ENCODE measurements at places on chromosomes 7 and 10.

DNA sequence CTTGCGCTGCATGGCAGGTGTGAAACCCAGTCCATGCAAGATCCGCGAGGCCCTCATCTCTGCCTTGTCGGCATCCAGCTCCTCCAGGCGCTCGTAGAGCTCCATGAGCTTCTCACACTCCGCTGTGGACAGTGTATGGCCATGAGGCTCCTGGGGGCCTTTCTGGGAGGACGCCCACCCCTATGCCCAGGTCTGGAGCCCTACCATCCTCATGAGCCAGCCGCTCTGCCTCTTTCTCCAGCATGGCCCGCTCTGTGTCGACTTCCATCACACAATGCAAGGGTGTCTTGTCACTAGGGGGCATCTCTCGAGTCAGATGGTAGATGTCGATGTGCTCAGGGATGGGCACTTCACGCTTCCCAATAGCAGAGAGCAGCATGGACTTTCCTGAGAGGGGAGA lies 3.3 kb downstream of the ABCF2 start:
- H3K4me1 ChIP-seq: peaks cover 27% of the 10 kb centered on the region
- H3K36me3 ChIP-seq: peaks cover 16% of the 10 kb centered on the region
- H3K4me3 ChIP-seq: no peak overlapping the region
- peak overlapping the region; percentile 57 for H3K27ac ChIP-seq

DNA sequence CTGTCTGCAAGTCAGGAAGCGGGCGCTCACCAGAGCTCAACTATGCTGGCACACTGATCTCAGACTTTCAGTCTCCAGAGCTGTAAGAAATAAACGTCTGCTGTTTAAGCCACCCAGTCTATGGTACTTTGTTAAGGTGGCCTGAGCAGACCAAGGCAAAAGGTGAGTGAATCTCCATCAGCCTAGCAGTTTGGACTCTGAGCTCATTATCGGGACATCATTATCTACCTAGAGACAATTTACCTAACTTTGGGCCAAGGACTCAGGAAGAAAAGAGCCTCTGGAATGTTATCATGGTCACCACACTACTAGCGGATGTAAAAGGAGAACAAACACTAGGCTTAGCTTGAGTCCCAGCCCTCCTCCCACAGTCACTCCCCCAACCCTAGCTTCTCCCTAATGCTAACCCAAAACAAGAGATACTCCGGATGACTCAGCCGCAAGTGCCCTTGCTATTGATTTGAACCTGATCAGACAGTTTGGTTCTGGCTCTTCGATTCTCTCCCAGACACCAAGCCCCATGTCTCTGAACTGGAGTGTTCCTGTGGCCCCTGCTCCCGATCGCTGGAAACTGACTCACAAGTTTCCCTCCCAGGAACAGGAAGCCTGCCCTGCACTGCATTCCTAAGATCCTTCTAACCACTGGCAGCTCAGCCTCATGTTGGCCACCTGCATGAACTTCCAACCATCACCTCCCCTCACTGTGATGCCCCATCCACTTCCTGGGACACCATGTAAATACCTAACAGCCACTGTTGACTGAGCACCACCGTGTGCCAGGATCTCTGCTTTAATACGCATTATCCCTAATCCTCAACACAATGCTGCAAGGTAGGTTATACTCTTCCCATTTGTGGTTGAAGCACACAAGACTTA lies 34.5 kb downstream of the CREB3L2 start:
- peaks cover 26% of the 10 kb centered on the region for H3K4me1 ChIP-seq
- H3K36me3 ChIP-seq: peaks cover 9% of the 10 kb centered on the region
- no peak for DNase-seq
- no peaks in the 10 kb centered on the region for H3K27me3 ChIP-seq
- peak overlapping the region; percentile 8 for H3K27ac ChIP-seq
- no peak overlapping the region for H3K4me3 ChIP-seq

GRCh38 chr10:75910032-75910431 lies 478.6 kb downstream of the LRMDA start:
- H3K4me3 ChIP-seq: no peak overlapping the region
- H3K4me1 ChIP-seq: no peaks in the 10 kb centered on the region
- H3K27me3 ChIP-seq: peaks cover 46% of the 10 kb centered on the region
- no peaks in the 10 kb centered on the region for H3K36me3 ChIP-seq
- H3K27ac ChIP-seq: no peak overlapping the region

DNA sequence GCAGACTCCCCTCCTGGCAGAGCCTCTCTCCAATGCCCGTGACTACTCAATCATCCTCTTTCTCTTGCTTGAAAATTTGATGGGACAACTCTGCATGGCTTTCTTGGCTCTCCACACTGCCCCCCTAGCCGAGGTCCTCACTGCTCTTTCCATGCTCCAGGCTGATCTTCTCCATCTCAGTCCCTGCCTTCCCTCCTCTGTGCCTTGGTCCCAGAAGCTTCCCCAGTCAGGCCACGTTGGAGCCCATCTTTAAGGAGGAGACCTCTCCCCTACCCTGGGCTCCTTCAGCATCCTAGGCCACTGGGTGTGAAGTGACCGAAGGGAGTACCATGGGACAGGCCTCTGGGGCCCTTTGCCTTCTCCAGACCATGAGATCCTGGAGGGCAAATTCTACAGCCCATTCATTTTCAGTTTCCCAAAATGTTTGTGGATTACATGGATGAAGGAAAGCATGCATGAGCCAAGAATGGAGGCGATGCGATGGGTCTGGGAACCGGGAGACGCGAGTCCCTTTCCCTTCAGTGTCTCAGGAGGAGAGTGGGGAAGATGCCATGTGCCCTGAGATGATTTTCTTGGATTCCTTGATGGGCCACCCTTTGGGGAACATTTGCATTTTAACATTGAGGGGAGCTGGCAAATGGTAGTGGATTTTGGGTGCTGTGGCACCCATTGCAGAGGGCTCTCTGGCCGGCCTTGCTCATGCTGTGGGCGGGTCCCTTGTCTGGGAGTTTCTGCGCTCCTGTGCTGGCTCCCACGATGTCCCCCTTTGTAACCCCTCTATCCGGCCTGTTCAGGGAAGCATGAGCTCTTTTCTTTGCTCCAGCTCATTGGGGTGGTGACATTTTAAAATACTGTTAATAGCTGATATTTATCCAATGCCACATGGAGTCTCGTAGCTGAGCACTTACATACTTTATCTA lies 376.6 kb downstream of the RPS24 start:
- peaks cover 19% of the 10 kb centered on the region for H3K27me3 ChIP-seq
- DNase-seq: no peak
- no peak overlapping the region for H3K27ac ChIP-seq
- H3K4me1 ChIP-seq: peaks cover 11% of the 10 kb centered on the region
- H3K4me3 ChIP-seq: no peak overlapping the region

DNA sequence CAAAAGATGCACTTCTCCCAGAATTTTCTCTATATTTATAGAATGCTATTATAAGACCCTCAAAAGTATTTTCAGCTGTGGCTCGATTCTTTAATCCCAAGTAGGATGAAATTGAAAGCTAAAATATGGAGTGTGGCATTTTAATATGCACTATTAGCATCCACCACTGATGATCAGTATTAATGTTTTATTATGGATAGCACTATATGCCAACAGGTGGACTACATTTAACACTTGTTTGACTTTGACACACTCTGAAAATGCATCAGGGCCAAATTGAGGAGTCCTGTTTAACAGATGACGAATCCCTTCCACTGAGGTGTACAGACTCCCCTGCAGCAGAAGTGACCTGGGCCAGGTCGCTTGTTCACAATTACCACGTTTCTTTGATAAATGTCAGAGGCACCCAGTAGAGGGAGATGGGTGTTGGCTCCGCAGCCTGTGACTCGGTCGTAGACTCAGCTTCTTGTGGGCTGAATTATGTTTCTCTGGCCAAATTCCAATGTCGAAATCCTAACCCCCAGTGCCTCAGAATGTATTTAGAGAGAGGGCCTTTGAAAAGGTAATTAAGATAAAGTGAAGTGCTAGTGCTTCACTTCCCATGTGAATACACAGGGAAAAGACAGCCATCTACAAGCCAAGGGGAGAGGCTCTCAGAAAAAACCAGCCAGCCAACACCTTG lies 48.1 kb downstream of the WIPF3 start:
- H3K4me3 ChIP-seq: no peak overlapping the region
- H3K27me3 ChIP-seq: peaks cover 30% of the 10 kb centered on the region
- H3K27ac ChIP-seq: no peak overlapping the region

DNA sequence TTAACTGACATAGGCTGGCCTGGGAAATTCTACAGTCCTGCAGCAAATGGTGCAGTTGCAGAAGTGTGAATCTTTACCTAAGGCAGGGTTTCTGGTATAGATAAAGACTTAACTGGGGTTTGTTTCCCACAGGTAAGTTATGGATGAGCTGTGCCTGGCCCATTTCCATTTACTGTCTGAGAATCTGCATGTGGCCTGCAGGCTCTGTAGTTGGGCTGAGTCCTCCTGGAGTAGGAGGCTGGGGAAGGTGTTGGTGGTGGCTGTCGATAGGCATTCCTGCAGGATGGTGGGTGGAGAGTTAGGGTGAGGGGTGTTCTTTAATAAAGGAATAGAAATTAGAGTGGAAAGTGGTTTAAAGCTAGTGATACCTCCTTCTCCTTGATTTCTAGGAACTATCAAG lies 193.5 kb downstream of the AUTS2 start:
- H3K36me3 ChIP-seq: no peaks in the 10 kb centered on the region
- no peaks in the 10 kb centered on the region for H3K4me1 ChIP-seq
- no peak overlapping the region for H3K4me3 ChIP-seq
- H3K27ac ChIP-seq: no peak overlapping the region
- DNase-seq: no peak

GRCh38 chr10:10642189-10642588 lies 375.5 kb upstream of the CELF2 start:
- H3K4me3 ChIP-seq: no peak overlapping the region
- DNase-seq: no peak
- no peak overlapping the region for H3K27ac ChIP-seq
- peaks cover 35% of the 10 kb centered on the region for H3K27me3 ChIP-seq

DNA sequence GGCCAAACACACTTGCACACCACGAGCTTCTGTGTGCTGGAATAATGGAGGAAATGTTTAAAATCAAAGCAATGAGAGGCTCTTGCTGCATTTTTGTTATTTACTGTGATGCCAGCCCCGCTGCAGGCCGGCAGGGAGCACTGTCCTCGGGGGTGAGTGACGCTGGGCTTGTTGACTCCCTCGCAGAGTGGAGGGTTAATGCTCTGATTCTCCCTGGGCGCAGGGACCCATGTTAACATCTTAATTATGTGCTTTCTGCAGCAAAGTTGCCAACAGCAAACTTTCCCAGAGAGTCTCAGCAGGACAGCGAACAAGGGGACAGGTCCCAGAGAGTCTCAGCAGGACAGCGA lies 22.9 kb downstream of the SCART1 start:
- H3K27me3 ChIP-seq: no peaks in the 10 kb centered on the region
- DNase-seq: no peak
- H3K4me1 ChIP-seq: peaks cover 30% of the 10 kb centered on the region
- H3K27ac ChIP-seq: peak overlapping the region; percentile 96
- peaks cover 3% of the 10 kb centered on the region for H3K36me3 ChIP-seq
- peak overlapping the region; percentile 87 for H3K4me3 ChIP-seq

- no peak overlapping the region for H3K4me3 ChIP-seq
- H3K27ac ChIP-seq: no peak overlapping the region
- no peaks in the 10 kb centered on the region for H3K27me3 ChIP-seq
- no peaks in the 10 kb centered on the region for H3K4me1 ChIP-seq
Observed at GRCh38 chr10:76106611-76107010, 675.2 kb downstream of the LRMDA start.

DNA sequence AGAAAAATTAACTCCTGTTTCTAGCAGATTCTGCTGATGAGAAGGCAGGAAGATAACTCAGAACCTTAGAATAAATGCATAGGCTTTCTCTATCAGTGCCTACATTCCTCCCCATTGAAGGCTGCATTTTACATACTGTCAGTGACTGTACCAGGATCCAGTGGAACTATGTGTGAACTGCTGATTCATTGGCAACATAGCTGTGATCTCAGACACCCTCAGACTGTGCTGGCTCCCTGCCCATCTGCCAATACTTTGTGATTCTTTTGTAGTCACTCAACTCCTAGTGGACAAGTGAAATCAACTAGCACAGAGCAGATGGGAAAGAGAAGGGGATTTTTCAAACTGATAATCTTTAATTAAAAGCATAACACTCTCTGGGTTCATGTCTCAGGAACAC lies 375.8 kb downstream of the MDFIC start:
- no peaks in the 10 kb centered on the region for H3K36me3 ChIP-seq
- no peak for DNase-seq
- no peak overlapping the region for H3K27ac ChIP-seq
- H3K4me1 ChIP-seq: no peaks in the 10 kb centered on the region
- no peaks in the 10 kb centered on the region for H3K27me3 ChIP-seq
- no peak overlapping the region for H3K4me3 ChIP-seq

- no peak for DNase-seq
- H3K4me3 ChIP-seq: peak overlapping the region; percentile 37
- no peaks in the 10 kb centered on the region for H3K27me3 ChIP-seq
- peaks cover 15% of the 10 kb centered on the region for H3K4me1 ChIP-seq
- H3K27ac ChIP-seq: peak overlapping the region; percentile 17
- H3K36me3 ChIP-seq: peaks cover 4% of the 10 kb centered on the region
Observed at GRCh38 chr10:114615600-114616007, 42.5 kb downstream of the ABLIM1 start.

DNA sequence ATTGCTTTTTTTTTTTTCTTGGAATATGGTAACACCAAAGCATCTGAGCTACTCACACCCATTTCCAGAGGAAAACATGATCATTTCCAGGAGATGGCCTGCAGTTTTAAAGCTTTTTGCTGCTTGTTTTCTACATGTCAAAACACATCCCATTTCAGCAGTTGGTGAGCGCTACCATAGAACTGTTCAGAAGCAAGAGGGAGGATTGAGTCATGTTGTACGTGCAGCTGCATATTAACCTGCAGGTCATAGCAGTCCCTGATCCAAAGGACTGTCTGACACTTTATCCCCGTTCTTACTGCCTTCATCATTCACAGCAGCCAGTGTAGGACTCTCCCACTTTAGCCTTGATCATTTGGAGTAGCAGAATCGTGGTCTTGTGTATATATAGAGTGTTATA lies 124.6 kb downstream of the AUTS2 start:
- H3K27me3 ChIP-seq: peaks cover under 1% of the 10 kb centered on the region
- no peaks in the 10 kb centered on the region for H3K4me1 ChIP-seq
- H3K27ac ChIP-seq: no peak overlapping the region
- no peaks in the 10 kb centered on the region for H3K36me3 ChIP-seq
- no peak overlapping the region for H3K4me3 ChIP-seq

DNA sequence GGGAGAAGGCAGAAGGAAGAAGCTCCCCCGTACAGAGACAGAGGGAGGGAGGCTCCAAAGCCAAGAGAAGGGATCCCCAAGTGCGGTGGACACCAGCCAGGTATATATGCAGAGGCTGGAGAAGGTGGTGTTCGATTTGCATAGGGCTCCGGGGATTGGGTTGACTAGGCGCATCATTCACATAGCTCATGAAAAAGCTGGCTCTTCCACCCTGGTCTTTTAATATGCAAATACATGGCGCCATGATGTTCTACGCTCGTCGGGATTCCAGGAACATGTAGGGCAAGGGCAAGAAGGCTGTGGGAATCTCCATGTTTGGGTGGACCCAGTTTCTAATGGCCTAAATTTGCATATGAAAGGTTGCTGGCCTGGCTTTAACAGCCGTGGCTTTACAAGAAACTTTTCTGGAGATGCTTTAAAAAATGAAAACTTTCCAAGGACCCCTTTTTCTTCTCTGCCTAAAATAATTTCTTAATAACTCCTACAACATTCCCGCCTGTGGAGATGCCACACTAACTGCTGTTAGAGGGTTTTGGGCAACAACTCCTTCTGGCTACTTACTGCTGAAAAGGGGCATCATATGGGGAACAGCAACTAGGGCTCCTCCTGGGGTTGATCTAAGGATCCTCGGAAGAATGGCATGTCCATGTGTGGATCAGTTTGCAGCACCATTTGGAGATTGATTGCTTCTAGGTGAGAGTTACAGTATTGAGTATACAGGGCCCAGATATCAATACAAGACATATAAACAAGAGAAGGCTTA lies 28.3 kb downstream of the C1GALT1 start:
- peaks cover 2% of the 10 kb centered on the region for H3K36me3 ChIP-seq
- no peaks in the 10 kb centered on the region for H3K27me3 ChIP-seq
- peaks cover 31% of the 10 kb centered on the region for H3K4me1 ChIP-seq
- no peak overlapping the region for H3K4me3 ChIP-seq
- H3K27ac ChIP-seq: no peak overlapping the region

All from T-helper 17 cell (primary cell).